ENCODE measurements at places on chromosomes 6 and 20.

GRCh38 chr6:34018026-34018425 is 127.9 kb downstream of the GRM4 start:
- DNase-seq = no peak
- H3K36me3 ChIP-seq = no peaks in the 10 kb centered on the region
- no peak overlapping the region for H3K4me3 ChIP-seq
- no peaks in the 10 kb centered on the region for H3K4me1 ChIP-seq
- H3K27ac ChIP-seq = no peak overlapping the region

GRCh38 chr20:49981218-49982071 is 1.3 kb upstream of the SNAI1 start:
- H3K4me3 ChIP-seq = no peak overlapping the region
- DNase-seq = no peak
- H3K4me1 ChIP-seq = peaks cover 18% of the 10 kb centered on the region

GRCh38 chr20:40279390-40279789 is 409.6 kb downstream of the MAFB start:
- H3K4me1 ChIP-seq = no peaks in the 10 kb centered on the region
- no peaks in the 10 kb centered on the region for H3K36me3 ChIP-seq
- no peak for DNase-seq
- H3K4me3 ChIP-seq = no peak overlapping the region

- no peaks in the 10 kb centered on the region for H3K36me3 ChIP-seq
- H3K27me3 ChIP-seq = no peaks in the 10 kb centered on the region
- no peak for DNase-seq
- no peaks in the 10 kb centered on the region for H3K4me1 ChIP-seq
Measured at GRCh38 chr6:41002168-41002567, 36.9 kb downstream of the UNC5CL start.

DNA sequence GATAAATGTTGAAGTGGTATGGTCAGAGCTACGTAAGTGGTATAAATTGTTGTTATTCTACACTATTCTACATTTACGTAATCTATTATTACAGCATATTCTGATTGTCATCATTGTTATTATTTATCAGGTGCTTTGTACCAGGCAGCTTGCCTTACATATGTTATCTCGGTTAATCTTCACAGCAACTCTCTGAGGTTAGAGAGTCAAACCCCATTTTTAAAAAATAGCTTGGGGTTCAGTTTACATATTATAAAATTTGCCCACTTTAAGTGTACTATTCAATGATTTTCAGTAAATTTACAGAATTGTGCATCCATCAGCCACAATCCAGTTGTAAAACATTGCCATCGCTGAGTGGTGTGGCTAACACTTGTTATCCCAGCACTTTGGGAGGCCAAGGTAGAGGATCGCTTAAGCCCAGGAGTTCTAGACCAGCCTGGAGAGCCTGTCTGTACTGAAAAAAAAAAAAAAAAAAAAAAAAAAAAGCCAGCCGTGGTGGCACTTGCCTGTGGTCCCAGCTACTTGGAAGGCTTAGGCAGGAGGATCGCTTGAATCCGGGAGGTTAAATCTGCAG is 35.5 kb downstream of the PPP1R16B start:
- no peaks in the 10 kb centered on the region for H3K27me3 ChIP-seq
- no peak for DNase-seq
- no peaks in the 10 kb centered on the region for H3K36me3 ChIP-seq
- H3K4me3 ChIP-seq = no peak overlapping the region

DNA sequence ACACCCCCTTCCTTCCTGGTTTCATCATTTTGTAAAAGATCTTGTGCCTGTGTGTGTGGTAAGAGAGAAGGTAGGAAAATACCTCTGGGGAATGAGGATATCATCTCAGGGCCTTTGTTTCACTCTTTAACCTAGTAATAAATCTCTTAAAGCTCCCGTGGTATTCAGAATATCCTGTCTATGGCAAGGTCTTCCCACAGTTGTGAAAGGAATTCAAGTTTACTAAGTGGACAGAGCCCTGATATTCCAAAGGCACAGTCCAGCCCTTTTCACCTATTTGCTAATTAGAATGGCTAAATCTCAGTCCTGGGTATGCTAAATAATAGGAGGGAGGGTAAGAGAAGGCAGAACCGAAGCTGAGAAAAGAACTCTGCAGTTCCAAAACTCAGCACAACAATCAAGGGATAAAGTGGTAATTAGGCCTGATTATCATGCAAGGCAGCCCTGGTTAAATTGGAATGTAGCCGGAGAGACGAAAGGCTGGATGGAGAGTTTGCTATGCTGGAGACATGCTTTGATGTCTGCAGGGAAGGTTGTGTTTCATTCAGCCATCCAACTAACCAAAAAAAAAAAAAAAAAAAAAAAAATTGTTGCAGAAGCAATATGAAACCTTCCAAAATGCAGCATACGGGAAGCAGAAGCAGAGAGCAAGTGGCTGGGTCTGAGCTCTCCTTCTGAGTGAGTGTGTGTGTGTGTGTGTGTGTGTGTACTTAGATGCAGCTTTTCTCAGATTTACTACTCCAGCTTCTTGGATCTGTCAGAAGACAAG is 28.5 kb upstream of the PIM1 start:
- peaks cover 5% of the 10 kb centered on the region for H3K4me1 ChIP-seq
- H3K36me3 ChIP-seq = no peaks in the 10 kb centered on the region
- H3K27me3 ChIP-seq = no peaks in the 10 kb centered on the region
- DNase-seq = no peak
- H3K4me3 ChIP-seq = no peak overlapping the region
- H3K27ac ChIP-seq = no peak overlapping the region

DNA sequence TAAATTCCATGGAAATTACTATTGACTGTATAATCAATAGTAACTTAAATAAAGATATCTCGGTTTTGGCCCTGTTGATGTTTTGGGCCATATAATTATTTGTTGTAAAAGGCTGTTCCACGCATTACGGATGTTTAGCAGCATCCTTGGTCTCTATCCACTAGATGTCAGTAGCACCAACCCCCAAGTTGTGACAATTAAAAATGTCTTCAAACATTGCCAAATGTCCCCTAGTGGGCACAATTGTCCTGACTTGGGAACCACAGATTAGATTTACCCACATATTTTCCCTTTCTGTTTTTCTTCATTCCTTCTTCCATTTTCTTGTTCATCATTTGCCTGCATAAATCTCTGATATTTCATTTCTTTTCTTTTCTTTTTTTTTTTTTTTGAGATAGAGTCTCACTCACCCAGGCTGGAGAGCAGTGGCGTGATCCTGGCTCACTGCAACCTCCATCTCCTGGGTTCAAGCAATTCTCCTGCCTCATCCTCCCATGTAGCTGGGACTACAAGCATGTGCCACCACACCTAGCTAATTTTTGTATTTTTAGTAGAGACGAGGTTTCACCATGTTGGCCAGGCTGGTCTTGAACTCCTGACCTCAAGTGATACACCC is 13.6 kb upstream of the WFDC8 start:
- H3K27me3 ChIP-seq = peaks cover 2% of the 10 kb centered on the region
- no peaks in the 10 kb centered on the region for H3K4me1 ChIP-seq
- DNase-seq = no peak
- H3K4me3 ChIP-seq = no peak overlapping the region

DNA sequence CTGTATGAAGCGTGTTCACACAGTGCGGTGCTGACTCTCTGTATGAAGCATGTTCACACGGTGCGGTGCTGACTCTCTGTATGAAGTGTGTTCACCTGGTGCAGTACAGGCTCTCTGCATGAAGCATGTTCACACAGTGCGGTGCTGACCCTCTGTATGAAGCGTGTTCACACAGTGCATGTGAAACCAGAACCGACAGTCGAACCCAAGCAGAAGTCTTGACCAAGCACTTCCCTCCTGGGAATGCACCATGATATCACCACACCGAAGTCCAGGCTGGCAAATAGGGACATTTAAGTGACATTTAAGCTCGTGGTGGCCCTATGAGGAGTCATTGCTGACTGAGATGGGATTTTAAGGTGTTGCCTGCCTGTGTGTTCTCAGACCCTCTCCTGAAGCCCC is 11.3 kb upstream of the SERPINB1 start:
- H3K27ac ChIP-seq = peak overlapping the region; percentile 65
- DNase-seq = no peak
- no peaks in the 10 kb centered on the region for H3K36me3 ChIP-seq
- H3K4me3 ChIP-seq = no peak overlapping the region
- no peaks in the 10 kb centered on the region for H3K27me3 ChIP-seq
- peaks cover 61% of the 10 kb centered on the region for H3K4me1 ChIP-seq

GRCh38 chr20:12838261-12838866 is 170.4 kb upstream of the SPTLC3 start:
- DNase-seq = no peak
- no peaks in the 10 kb centered on the region for H3K4me1 ChIP-seq
- no peaks in the 10 kb centered on the region for H3K36me3 ChIP-seq
- no peaks in the 10 kb centered on the region for H3K27me3 ChIP-seq
- H3K4me3 ChIP-seq = no peak overlapping the region

GRCh38 chr6:17457956-17458355 is 64.6 kb downstream of the CAP2 start:
- no peak overlapping the region for H3K27ac ChIP-seq
- no peak overlapping the region for H3K4me3 ChIP-seq
- DNase-seq = no peak
- H3K4me1 ChIP-seq = no peaks in the 10 kb centered on the region
- H3K36me3 ChIP-seq = no peaks in the 10 kb centered on the region

DNA sequence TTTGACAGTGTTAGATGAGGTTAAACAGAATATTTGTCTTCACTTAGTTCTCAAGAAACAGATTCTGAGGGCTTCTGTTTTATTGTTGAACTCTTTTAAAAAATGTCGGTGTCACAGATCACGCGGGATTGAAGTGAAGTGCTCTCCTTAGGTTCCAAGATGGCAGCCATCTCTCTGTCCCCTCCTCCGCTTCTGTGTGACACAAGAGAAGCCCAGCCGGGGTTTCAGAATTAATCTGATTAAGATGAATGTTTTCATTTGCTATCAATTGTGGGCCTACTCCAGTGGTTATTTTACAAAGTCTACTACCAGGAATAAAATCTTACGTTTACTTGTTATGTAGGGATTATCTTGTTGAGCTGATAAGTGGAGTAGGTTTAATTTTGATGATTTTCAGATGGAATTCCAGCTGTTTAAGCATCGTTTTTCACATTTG is 10.9 kb downstream of the HIVEP1 start:
- H3K27ac ChIP-seq = no peak overlapping the region
- H3K27me3 ChIP-seq = no peaks in the 10 kb centered on the region
- peaks cover 26% of the 10 kb centered on the region for H3K4me1 ChIP-seq
- H3K36me3 ChIP-seq = no peaks in the 10 kb centered on the region
- DNase-seq = no peak

DNA sequence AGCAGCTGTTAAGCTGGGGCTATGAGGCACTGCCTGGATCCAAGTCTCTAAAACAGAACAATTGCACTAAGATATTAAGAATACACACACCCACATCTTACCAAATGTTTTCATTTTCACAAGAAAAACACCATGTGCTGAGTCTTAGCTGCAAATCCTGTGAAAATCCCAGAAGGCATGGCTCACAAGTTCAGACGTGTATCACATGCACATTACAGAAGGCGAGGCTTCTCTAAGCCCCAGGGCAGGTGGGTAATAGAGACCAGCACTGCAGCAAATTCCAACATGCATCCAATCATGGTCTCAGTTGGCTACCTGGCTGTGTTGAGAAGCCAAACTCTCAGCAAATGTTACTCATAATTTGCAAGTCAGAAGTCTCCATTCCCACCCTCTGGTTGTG is 16.2 kb upstream of the CST3 start:
- no peaks in the 10 kb centered on the region for H3K27me3 ChIP-seq
- no peak overlapping the region for H3K27ac ChIP-seq
- H3K4me3 ChIP-seq = no peak overlapping the region
- no peaks in the 10 kb centered on the region for H3K4me1 ChIP-seq
- no peak for DNase-seq

DNA sequence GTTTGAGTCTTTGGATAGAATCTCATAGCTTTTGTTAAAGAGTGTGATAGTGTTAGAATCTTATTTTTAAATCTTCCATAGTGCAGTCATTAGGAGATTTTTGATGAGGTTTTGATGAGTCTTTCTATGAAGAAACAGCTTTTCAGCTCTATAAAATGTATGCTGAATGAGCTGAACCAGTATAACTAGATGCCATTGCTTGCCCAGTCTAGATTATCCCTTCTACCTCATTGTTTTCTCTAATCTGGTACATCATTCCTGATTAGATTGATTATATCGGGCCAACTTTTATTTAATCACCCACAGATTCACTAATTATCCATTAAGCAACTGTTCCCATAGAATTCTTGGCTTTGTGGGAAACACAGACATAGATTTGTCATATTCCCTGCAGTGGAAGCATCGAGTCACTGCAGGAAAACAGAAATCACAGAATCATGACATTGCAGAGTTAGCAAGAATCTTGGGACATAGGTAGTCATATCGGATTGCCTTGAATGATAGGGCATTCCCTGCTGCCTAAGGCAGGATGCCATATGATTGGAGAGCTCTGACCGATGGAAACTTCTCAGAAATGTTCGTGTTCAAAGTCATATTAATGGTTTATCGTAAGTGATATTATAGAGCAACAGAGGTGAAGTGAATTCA is 882.7 kb upstream of the FLRT3 start:
- DNase-seq = no peak
- H3K27me3 ChIP-seq = no peaks in the 10 kb centered on the region
- H3K4me1 ChIP-seq = no peaks in the 10 kb centered on the region
- no peak overlapping the region for H3K27ac ChIP-seq

DNA sequence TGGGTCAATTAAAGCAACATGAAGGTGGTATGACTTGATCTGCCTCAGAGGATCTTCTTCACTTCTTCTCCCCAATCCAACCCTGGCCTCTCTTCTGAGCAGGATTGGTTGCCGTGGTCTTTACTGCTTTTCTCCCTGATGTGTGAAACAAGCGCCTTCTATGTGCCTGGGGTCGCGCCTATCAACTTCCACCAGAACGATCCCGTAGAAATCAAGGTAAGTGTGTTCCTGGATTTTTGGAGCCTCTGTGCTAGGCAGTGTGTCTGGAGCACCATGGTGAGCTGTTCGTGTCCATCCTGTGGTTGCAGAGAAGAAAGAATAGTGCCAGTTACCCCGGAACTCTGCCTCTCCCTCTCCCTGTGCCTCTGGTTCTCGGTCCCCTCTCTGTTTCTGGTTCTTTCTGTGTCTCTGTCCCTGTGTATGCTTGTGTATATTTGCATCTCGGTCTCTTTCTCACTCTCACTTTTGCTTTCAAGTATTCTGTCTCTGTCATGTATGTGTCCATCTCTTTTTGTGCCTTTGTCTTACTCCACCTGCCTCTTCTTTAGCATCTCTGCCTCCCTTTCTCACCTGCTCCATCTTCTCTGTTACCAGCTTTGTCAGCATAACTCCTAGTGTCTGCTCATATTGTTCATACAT is 23.5 kb downstream of the TM9SF4 start:
- H3K27ac ChIP-seq = no peak overlapping the region
- DNase-seq = no peak
- H3K36me3 ChIP-seq = peaks cover 33% of the 10 kb centered on the region
- H3K4me1 ChIP-seq = no peaks in the 10 kb centered on the region

DNA sequence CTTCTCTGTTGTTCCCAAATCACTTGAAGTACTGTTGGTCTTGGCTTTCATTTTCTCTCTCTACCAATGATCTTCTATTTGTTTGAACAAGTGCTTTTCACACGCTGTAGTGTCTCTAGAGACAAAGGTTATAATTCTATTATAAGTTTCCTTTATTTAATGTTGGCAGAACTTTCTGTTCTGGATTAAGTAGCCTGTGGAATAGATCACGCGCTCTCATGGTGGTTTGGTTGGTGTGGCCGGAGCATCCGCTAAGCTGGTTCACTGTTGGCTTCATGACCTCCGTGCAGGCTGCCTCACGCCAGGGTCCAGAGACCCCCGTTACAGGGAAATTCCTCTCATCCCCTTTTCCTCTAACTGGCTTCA is 30.9 kb upstream of the KIF25 start:
- H3K36me3 ChIP-seq = no peaks in the 10 kb centered on the region
- DNase-seq = no peak
- H3K27ac ChIP-seq = no peak overlapping the region
- no peaks in the 10 kb centered on the region for H3K4me1 ChIP-seq
- no peak overlapping the region for H3K4me3 ChIP-seq

Measured in naive thymus-derived CD4-positive, alpha-beta T cell (primary cell).